ENCODE measurements at places on chromosomes 11 and 22.

GRCh38 chr22:37455896-37456295 is 28.6 kb upstream of the ELFN2 start:
- DNase-seq: no peak

GRCh38 chr11:118438314-118438931 is 2.1 kb downstream of the KMT2A start:
- peak; percentile 19 for DNase-seq

- peak; percentile 94 for DNase-seq
These were observed 11.7 kb downstream of the PHRF1 start for GRCh38 chr11:587978-588380.

DNA sequence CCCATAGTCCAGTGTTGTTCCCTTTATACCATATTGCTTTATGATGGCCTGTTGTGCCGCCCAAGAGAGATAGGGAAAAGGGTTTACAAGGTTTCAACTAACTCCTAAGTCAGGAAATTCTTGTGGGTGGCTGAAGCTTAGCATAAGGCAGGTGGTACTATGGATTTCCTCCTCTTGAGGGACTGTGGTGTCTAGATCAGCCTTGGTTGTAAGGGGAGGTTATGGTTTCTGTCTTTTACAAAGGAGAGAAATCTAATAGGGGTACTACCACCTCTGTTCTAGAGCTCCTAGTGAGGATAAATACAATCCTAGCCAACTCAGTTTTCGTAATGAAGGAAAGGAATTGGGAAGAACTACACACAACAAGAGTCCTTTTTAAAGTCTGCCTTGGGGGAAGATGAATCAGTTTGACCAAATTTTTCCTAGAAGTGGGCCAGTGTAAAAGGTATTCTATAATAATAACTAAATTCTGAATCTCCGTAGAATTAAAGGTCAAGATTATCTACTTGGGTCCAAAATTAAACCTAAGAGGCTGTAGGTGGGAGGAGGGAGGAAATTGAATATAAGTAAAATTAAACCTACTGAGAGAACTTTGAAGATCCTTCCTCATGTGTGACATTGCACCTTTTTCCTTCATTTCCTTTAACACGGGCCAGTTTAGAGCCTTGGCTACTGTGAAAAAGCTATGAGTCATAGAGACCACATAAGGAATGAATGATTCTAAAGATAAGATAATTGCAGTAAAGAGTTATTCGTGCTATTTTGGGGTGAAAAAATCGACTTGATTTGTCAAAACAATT is 17.2 kb downstream of the DLAT start:
- DNase-seq: no peak

DNA sequence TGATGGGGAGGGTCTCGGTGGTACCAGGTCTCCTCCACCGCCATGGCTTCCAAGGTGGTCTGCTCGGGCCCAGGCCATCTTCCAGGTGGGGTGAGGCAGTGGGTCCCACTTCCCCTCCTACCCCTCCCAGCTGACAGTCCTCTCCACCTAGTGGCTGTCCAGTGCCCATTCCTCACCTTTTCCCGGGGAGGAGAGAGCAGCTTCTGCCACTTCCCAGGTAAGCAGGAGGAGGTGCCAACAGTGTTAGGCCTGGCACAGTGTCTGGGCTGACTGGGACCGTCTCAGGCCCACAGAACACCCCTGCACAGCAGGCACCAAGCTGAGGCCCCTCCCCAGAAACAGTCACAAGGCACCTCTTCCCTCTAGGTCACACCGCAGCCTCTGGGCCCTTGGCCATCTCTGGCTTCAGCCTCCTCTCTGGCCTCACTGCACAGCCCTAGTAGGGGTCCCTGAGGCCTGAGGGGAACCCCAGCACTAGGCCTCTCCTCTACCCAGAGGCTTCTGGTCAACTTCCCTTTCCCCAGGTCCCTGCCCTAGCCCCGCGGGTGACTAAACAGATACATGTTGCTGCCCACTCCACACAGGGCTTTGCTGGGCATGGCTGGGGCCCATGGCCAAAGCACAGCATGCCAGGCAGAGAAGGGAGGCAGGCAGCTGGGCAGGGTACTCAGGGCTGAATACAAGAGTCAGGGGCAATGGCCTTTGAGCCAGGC is 2.3 kb upstream of the ANKRD13D start:
- peak; percentile 37 for DNase-seq

- no peak for DNase-seq
These were observed 118.9 kb downstream of the PLEKHA7 start for GRCh38 chr11:16895306-16895705.

DNA sequence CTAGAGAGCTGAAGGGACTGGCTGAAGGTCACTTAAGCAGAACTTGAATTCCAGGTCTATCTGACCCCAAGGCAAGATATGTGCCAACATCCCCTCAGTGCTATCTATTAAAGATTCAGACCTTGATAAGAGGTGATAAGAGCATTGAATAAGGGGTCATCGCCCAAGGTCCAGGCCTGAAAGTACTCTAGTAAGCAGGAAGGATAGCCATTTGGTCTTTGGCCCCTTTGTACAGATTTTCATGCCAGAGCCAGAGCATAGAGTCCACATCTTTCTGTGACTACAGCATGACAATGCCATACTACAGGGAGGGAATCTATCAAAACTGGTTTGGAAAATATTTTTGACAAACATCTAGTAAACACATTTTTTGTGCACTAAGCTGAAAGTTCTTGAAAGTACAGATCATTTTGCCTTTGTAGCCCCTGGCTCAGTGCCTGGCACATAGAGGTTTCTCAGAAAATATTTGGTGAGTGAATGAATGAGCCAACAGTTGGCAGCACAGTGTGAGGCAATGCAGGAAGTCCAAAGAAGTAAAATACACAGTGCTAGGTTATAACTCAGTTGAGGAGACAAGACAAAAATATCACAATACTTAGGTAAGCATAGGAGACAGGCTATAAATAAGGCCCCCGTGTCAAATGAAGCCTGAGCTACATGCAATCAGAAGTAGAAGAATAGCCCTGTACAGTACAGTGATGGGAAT is 15.1 kb upstream of the RRAS2 start:
- no peak for DNase-seq
